Astrocyte of the cerebellum (primary cell): ENCODE measurements at places on chromosomes 16 and 17.

DNA sequence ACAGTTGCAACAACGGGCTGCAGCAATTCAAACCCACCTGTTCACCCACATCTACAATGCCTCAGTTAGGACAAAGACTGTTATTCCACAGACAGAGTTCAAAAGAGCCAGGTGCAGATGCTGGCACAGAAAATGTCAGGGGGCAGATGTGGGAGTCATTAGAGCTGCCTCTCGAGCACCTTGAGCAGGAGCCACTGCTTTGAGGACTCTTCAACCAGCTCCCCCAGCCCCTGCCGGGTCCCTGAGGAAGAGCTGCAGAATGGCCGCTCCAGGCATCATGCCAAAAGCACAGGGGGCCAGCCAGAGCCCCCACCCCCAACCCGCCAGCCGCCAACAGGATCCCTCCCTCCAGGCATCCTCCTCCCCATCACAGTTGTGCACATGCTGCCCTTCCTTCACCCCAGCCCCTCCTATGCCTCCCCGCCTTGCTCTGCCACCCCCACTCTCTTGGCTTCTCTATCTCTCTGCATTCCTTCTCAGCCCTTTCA lies 20.8 kb downstream of the C17orf67 start:
- DNase-seq, result no peak

DNA sequence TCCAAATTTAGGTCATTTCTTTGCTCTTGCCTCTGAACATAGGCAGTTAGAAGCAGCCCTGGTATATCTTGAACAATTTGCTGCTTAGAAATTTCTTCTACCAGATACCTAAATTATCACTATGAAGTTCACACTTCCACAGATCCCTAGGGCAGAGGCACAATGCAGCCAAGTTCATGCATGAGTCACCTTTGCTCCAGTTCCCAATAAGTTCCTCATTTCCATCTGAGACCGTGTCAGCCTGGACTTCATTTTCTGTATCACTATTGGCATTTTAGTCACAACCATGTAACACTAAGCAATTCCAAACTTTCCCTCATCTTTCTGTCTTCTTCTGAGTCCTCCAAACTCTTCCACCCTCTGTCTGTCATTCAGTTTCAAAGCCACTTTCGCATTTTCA lies 45.0 kb downstream of the KCNJ16 start:
- DNase-seq, result no peak

GRCh38 chr17:62760945-62761267 lies 47.2 kb downstream of the MARCHF10 start:
- no peak for DNase-seq

DNA sequence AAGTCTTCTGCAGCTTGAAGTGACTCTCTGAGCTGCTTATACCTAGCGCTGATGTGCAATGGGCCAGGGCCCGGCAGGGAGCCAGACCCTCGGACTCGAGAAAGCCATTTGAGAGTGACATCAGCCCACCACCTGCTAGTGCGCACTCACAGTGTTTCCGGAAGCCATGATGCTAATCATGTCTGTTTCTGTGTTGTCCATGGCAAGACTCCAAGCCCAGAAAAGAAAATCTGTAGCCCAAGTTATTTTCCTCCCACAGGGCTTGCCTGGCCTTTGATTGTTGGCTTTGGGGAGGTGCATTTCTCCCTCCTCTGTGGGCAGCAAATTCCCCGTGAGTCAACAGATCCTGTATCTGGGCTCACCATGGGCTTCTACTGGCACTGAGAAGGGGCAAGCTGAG lies 1.8 kb upstream of the CDRT4 start:
- DNase-seq, result peak; percentile 93

DNA sequence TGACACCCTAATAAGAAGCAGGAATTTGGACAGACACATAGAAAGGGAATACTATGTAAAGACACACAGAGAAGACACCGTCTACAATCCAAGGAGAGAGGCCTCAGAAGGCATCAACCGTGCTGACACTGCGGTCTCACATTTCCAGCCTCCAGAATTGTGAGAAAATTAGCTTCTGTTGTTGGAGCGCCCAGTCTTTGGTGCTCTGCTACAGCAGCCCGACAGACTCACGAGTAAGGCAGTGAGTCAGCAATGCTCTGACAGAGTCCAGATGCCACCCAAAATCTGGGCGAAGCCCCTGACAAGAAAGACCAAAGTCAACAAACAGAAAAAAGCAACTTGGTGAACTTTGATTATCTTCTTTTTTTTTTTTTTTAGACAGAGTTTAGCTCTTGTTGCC lies 32.5 kb upstream of the RAI1 start:
- no peak for DNase-seq

DNA sequence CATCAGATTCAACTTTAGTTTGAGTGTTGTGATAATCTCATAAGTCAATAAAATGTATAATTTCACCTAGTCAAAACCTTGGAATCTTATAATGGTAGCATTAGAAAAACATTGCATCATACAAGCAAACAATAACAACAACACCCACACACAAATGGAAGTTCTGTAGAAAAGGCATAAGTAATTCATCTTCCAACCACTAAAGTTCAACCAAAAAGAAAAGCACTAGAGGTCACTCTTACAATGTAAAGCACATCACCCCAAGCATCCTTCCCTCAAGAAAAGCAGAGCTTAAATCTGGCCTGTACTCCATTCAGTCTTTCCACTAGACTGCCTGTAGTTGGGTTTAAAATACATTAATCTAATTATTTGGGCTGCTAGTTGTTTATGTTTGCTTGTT lies 1.8 kb downstream of the CNTNAP4 start:
- DNase-seq, result no peak

DNA sequence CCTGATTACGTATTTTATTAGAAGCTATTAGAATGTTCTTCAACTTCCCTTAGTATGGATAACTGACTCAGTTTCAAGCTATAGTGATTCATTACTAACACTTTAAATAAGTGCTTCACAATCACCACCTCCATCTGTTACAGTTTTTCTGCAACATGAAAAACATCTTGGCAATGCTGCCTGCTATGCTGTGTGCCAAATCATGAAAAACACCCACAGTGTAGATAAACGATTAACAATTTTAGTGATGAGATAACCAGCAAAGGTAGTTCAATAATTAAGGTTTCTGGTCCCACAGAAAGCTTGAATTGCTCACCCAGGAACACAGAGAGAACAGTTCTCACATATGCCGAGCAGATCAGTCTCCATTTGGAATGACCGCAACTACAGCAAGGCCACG lies 51.4 kb upstream of the SLC25A19 start:
- DNase-seq, result no peak

DNA sequence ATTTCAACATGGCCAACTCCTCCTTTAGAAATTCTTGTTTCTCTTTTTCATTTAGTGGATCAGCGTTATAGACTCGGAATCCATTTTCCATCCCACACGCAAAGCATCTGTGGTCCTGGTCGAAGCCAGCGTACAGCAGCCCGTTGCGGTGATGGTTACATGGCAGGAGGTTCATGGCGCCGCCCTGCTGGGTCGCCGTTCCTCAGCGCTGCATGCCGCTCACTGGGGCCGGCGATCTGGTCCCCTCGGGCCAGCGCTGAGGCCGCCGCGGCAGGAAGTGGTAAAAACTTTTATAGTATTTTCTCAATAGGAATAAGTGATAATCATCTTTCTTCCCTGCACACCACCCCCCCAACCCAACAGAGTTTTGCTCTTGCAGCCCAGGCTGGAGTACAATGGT lies 29.9 kb upstream of the RHOT1 start:
- no peak for DNase-seq

DNA sequence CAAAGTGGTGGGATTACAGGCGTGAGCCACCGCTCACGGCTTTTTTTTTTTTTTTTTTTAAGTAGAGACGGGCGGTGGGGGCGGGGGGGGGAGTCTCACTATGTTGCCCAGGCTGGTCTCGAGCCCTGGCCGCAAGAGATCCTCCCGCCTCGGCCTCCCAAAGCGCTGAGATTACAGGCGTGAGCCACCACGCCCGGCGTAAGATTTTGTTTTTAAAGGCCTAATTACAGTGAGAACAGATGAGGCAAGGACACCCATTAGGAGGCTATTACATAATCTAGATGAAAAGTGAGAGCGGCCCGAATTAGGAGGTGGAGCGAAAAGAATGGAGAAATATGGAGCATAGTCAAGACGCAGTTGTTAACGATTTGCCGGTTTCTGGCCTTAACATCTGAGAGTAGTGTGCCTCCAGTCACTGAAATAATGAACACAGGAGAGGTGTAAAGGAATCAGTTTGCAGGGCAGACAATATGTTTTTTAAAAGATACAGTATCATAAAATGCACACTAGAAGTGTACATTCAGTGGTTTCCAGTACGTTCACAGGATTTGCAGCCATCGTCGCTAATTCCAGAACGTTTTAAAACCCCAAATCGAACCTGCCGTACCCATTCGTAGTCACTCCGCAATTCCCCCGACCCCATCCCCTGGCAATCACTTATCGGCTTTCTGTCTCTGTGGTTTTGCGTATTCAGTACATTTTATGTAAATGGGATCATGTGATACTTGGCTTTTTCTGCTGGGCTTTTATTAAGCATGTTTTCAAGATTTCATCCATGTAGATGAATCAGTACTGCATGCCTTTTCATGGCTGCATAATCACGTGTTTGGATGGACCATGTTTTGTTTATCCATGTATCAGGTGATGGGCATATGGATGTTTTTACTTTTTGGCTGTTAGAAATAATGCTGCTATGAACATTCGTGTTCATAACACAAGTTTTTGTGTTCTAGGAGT lies 1.4 kb upstream of the SLX4 start:
- no peak for DNase-seq

DNA sequence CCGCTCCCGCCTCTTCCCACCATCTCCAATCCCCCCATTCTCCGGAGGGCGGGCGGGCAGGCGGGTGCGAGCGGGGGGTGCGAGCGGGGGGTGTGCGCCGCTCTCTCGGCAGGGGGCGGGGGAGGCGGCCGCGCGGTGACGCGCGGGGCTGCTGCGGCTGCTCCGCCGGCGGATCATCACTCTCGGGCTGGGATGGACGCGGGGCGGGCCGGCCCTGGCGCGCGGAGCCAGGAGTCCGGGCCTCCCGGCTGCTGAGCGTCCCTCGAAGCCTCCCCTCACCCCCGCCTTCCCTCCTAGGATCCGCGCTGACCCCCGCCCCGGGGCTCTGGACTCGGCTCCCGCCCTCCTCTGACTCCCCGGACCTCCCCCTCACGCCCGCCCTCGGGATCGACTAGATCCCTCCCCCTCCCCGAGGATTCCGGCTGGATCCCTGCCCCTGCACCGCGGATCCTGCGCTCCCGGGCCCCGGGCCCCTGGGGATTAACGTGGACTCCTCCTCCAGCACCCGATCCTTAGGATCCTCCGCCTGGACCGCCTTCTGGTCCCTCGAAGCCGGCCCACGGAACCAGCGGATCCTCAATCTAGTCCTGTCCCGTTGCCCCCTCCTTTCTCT lies 946 bp upstream of the TMEM256 start:
- no peak for DNase-seq

DNA sequence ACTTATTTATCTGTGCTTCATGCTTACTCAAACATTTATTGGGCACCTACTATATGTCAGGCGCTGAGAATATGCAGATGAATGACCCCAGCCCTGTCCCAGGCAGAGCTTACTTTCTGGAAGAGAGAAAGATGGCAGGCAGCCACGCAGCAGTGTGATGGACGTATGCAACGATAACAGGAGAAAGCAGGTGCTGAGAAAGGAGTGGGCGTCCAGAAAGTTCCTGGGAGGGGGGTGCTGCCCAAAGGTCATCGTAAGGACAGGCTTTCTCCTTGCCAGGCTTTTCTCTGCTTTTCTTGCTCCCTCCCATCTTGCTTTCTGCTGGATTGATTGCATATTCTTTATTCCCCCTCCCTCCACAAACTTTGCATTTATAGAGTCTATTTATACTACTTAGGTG lies 124.5 kb downstream of the GAS7 start:
- no peak for DNase-seq

- DNase-seq, result no peak
Observed at GRCh38 chr17:51238255-51238887, 21.5 kb downstream of the MBTD1 start.

- no peak for DNase-seq
Observed at GRCh38 chr16:55933038-55933437, 57.9 kb upstream of the CES5A start.

GRCh38 chr16:2487903-2488531 lies 13.1 kb downstream of the TBC1D24 start:
- no peak for DNase-seq

- no peak for DNase-seq
Observed at GRCh38 chr17:21505819-21506815, 130.0 kb downstream of the KCNJ12 start.

- no peak for DNase-seq
Observed at GRCh38 chr17:16913463-16913862, 58.5 kb downstream of the TNFRSF13B start.

GRCh38 chr17:49846938-49847712 lies 744 bp downstream of the TAC4 start:
- no peak for DNase-seq

- DNase-seq, result no peak
Observed at GRCh38 chr17:80725517-80725916, 180.9 kb downstream of the RPTOR start.

GRCh38 chr17:74198694-74199093 lies 4.8 kb upstream of the RPL38 start:
- no peak for DNase-seq

DNA sequence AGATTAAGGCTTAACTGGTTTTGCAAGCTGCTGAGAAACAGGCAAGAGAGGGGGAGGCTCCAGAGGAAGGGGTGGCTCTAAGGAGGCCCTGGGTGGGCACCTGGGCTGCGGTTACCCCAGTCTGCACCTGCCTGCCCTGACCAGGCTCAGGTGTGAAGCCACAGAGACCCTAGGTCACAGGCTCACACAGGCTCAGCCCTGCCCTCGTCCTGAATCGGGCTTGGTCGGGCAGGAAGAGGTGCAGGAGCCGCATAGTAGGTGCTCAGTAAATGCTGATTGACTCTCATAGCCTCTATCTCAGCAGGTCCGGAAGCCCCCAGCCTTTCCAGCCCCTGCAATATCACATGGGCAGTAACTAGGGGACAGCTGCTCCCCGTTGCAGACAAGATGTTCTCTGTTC lies 203.4 kb downstream of the GSG1L start:
- DNase-seq, result no peak

- no peak for DNase-seq
Observed at GRCh38 chr16:57966986-57967385, 3.9 kb downstream of the CNGB1 start.

- peak; percentile 38 for DNase-seq
Observed at GRCh38 chr16:50067290-50067853, 1.6 kb downstream of the HEATR3 start.

DNA sequence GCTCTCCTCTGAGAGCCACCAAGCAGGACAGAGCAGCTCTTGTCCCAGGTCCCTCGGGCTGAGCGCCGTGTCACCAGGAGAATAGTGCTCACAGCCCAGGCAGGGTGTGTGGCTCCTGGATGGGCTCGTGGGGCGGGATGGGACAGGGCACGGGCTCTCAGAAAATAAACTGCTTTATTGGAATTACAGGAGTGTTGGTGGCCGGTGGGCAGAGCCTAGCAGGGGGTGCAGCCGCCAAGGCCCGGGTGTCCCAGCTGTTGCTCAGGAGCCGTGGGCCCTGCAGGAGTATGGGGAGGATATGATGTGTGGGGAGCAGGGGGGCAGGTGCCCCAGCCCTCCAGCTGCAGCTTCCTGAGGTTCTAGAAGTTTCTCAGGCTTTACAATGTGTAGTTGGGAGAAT lies 17.1 kb downstream of the TELO2 start:
- no peak for DNase-seq
